ENCODE measurements at places on chromosomes 5 and 9.

DNA sequence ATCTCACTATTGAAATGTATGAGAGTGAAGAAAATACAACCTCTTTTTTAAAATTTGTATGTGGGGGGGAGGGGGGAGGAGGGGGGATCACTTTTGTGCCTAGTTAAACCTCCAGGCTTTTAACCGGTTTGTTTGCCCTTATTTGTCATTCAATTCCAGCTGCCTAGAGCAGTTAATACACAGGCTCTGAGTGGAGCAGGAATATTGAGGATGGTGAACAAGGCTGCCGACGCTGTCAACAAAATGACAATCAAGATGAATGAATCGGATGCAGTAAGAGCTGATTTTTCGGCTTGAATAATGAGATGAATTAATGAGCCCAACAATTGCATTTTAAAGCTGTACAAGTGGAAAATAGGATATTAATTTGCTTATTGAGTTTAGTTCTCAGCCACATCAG, 28.7 kb upstream of the SNX24 start:
- no peak for DNase-seq

DNA sequence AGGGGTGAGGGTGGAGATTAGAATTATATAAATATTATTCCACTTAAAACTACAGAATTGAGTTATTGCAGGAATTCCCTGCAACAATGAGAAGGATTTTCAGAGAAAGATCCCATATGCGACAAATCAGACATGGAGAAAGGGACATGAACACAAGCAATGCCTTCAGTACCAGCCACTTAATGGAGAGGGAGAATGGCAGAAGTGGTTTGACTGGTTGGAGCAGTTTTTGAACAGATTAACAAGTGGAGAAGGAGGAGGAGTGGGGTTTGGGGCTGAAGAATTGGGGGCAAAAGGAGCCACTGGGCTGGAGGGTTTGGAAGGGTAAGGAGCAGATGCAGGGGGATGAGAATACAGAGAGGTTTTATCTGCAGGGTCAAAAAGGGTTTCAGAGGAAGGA, 620.9 kb upstream of the PTPRD start:
- DNase-seq: no peak

- DNase-seq: no peak
Observed at GRCh38 chr5:66469684-66470083, 126.5 kb upstream of the MAST4 start.

- no peak for DNase-seq
Observed at GRCh38 chr9:2674141-2674824, 43.0 kb upstream of the KCNV2 start.

- no peak for DNase-seq
Observed at GRCh38 chr5:124655251-124655917, 91.1 kb downstream of the ZNF608 start.

DNA sequence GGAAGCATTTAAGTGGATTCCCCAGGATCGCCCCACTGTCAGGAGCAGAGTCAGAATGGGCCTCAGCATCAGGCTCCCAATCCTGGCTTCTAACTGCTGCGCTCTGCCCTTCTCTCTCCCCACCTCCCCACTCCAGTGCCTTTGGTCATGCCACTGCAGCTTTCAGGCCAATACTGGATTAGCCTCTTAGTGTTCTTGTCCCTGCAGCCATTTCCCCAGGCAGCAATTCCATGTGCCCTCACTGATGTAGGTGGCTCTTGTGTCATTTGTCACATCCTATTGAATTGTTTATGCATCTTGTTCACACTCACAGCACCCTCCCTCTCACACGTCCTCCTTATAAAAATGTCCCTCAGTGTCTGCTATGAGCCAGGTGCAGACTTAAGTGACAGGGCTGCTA, 544.2 kb upstream of the DAP start:
- DNase-seq: no peak

- DNase-seq: no peak
Observed at GRCh38 chr9:79665369-79665768, 93.6 kb downstream of the TLE4 start.

- DNase-seq: no peak
Observed at GRCh38 chr5:34535433-34535832, 120.7 kb upstream of the RAI14 start.

GRCh38 chr5:120518581-120518980, 54.5 kb downstream of the PRR16 start:
- no peak for DNase-seq

DNA sequence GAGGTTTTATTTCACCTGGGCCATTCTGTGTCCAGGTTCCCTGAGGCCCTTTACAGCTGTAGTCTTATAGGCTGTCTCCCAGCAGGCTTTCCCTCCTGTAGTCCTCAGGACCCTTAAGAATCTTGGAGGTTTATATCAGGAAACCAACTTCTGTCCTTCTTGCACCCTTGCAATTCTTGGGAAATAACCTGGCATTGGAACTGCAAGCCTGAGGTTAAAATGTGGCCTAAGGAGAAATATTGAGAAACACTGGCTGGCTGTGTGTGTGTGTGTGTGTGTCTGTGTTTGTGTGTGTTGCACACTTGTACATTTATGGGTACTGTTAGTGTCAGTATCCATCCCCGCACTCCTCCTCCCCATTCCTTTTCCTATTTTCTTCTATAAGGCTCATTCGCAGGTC, 168.9 kb downstream of the PAPPA start:
- peak; percentile 25 for DNase-seq

- DNase-seq: no peak
Observed at GRCh38 chr5:93280518-93280917, 300.5 kb downstream of the NR2F1-AS1 start.

DNA sequence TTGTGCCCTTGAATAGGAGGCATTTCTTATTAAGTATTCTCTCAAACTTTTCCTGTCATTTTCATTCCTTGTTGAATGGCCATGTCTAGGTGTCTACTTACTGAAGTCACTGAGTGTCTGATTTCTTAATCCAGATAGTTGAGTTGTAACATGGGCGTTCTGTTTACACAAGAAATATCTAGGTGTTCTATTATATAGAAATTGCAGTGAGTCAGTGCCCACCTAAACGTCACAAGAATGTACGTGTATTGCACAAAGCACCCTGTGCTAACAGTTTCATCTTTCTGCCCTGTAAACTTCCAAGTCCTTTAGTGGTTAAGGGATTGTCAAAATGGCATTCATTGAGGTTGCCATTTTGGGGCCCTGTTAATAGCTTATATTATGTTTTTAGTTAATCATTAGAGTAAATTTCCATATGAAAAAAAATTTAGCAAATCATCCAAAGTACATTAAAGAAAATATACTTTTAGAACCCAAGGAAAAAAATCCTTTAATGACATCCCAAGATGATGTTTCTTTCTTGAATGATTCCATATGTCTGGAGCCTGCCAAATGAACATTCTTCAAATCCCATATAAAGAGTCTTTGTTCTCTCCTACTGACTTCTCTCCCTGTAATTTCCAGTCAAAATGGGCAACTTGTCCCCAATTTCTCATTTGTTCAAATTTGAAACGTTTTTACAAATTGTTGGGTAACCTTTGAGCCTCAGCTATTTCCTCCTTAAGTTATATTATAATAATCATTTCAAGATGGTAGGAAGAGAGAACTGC, 114.2 kb downstream of the GOLPH3 start:
- no peak for DNase-seq
